ENCODE measurements at places on chromosomes 12 and 14.
A peak's percentile ranks its signal among the peaks of the same experiment; 100 is the strongest.

- no peak for DNase-seq
These were observed 91.9 kb downstream of the AACS start for GRCh38 chr12:125157177-125157576.

- peak; percentile 60 for DNase-seq
These were observed 127.4 kb upstream of the ARHGAP5 start for GRCh38 chr14:31949709-31950108.

DNA sequence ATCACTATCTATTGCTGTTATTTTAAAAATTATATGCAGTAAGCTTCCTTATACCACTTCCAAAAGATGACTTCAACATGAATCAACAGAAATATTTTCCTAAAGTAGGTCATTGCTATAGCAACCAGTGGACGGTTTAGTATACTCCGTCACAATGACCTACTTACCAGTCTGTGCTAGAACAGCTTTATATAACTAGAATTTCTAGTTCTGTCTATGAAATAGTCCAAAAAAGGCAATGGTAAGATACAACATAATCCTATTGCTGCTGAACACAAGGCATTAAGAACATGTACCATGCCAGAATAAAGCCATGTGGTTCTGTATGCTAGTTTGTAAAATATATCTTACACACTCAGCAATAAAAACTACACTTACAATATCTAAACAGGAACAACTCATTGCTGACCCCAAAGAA is 40.7 kb upstream of the MTERF2 start:
- peak; percentile 97 for DNase-seq

DNA sequence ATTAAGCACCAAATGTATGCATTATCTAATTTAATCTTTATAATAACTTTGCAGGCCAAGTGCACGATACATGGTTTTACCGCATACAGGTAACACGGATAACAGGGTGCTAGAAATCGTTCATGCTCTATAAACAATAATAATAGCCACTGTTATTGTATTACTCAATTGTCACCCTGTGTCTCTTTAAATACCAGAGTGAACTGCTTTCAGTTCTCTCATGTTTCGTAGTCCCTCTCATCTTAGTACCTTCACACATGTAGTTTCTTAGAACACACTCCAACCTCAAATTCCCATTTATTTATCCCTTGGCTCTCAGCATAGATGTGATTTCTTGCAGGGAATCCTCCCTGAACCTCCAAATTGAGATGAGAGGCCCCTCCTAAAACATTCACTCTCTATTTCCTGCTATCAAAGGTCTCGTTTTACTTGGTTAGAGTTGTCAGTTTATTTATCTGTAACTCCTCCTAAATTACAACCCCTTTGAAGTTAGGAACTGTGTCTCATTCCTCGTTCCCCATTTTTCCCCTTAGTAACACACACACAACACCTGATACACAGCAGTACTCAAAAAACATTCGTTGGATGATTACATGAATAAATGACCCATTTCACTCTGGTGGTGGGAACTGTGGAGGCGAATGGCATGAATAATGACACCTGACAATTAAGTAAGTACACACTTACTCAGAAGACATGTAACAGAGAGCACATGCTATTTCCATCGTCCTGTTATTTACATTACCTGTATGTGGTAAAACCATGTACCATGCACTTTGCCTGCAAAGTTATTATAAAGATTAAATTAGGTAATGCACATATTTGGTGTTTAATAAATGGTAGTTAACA is 134.6 kb downstream of the BTG1 start:
- DNase-seq: no peak

- DNase-seq: no peak
These were observed at the start of gene KRT85 for GRCh38 chr12:52366738-52367485. KRT85 (minus strand) TSS chr12:52367481; CDS start chr12:52367405, 76 bp downstream.

DNA sequence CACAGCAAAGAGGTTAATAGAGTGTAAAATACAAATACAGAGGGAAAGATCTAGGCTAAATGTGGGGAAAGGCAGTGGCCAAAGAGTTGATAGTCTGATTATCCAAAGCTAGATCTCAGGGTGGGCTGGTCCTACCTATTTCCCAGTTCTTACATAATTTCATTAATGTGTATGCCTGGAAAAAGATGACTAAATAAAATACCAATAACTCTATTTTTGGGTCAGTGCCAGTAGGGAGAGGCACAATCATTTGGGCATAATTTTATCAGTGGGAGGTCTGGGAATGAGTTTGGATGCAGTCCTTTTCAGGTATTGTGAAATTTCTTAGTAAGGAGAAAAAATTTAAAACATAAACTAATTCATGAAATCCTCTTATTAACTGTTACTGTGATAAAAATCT is 30.6 kb upstream of the CLEC14A start:
- DNase-seq: no peak

GRCh38 chr12:65675141-65675621 is 149.1 kb upstream of the HMGA2 start:
- DNase-seq: no peak

GRCh38 chr14:70006699-70007098 is 127.5 kb downstream of the SMOC1 start:
- DNase-seq: no peak

- DNase-seq: no peak
These were observed 68.7 kb upstream of the STXBP6 start for GRCh38 chr14:25118671-25119070.

DNA sequence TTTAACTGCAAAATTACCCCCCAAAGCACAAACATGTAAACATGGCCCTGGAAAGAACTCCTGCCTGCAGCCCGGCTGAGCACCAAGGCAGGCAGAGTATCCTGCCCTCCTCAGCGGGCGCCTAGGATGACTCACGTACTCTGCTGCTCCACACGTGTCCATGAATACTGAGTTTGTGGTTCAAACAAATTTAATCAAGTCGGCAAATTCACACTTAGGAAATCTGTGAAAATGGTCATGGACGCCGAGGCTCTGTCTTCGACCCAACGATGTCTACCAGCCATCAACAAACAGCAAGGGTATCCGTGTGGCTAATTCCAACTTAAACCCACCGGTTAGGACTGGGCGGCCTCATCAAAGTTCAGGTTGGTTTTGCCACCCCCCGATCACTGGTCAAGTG is 25.5 kb downstream of the GOLGA3 start:
- no peak for DNase-seq

DNA sequence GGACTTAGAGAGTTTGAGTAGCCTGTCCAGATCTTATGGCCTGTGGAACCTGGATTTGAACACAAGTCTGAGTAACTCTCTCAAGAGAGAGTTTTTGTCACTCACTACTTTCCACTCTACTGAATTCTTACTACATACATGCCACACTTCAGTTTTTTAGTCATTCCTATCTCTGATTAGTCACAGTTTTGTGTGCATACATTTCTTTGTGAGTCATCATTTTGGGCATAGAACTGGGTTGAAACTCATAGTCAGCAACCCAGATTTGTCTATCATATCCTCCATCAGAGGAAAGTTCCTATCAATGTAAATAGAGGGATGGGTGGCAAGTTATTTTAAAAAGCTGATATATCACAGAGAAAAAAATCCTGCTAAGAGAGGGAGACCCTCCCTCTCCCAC is 42.9 kb downstream of the FLRT2 start:
- peak; percentile 87 for DNase-seq

DNA sequence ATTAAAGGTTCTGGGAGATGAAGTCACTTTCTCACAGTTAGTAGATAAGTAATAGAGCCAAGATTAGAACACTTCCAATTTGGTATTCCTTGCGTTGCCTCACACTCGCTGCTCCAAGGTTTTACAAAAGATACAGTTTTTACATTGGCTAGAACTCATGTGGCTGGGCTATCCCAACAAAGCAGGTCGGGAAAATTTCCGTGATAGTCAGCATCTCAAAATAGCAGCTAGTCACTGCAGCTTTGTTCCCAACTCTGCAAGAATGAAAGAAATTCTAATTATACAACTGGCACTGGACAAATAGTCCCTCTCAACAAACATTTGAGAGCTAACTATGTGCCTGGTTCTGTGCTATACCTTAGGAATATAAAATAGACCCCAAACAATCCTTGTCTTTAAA is 24.6 kb upstream of the PPP1R12A start:
- DNase-seq: no peak

DNA sequence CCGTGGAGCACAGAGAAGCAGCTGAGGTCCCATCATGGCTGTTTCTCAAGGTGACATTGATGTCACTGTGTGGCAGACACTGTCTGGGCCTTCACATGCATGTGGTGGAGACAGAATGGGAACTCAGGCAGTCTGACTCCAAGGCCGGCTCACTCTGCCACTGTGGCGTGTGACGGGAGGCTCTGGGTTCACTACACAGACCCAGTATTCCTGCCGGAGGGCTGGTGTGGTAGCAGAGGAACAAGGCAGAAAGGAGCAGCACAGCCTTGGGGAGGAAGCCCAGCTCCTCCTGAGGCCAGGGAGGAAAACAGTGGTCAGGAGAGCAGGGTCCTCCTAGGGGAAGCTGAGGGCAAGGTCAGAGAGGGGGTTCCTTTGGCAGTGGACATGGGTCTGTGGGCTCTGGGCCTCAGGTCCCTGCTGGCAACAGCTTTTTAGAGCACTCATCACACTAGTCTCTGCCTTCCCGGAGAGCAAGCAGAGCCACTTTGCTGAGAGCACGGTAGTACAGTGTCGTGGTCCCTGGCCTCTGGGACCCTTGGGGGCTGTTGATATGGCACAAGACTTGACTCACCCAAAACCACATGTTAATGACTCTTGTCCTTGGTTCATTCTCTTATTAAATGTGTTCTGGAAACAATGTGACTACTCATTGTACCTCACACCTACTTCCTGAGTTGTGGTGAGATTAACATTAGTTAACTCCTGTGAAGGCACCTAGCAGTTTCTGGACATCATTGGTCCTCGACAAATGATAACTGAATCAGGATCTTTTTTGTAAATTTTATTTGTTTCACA is 21.3 kb downstream of the DCAF4 start:
- DNase-seq: peak; percentile 64

DNA sequence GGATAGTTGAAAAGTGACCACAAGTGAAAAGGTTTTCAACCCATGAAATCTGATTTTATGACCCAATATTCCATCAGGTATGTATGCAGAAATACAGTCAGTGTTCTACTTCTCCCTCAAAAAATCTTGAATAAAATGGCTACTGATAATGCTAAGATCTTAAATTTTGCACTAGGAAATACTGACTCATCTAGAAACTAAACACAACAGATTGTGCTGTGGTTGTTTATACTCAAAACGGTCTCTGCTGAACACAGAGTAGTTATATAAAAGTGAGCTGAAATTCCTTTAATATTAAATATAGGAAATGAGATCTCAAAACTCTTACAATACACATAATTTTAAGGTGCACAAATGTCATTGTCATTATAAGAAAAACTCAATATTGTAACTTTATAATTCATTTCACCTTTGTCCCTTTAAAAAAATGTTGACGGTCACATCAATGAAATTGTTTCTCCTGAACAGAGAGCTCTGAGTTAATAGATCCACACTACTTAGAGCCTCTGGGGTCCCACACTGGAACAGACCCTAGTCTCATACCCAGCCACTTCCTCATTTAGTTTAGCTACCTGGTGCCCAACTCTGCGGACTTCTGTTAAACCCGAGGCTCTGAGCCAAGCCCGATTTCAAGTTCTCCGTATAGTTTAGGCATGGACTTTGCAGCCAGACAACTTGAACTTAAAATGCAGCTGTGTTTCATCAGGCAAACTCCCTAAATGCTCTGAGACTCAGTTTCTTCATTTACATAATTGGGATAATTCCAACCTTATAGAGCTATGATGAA is 9.3 kb downstream of the COCH start:
- DNase-seq: no peak

DNA sequence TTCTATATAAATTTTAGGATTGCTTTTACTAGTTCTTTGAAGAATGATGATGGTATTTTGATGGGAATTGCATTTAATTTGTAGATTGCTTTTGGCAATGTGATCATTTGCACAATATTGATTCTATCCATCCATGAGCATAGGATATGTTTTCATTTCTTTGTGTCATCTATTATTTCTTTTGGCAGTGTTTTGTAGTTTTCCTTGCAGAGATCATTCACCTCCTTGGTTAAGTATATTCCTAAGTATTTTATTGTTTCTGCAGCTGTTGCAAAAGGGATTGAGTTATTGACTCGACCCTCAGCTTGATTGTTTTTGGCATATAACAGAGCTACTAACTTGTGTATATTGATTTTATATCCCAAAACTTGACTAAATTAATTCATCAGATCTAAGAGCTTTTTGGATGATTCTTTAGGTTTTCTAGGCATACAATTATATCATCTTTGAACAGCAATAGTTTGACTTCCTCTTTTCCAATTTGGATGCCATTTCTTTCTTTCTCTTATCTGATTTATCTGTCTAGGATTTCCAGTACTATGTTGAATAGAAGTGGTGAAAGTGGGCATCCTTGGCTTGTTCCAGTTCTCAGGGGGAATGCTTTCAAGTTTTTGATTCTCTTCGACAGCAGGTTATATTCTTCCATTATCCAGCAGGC is 668.1 kb downstream of the SLC16A7 start:
- no peak for DNase-seq

DNA sequence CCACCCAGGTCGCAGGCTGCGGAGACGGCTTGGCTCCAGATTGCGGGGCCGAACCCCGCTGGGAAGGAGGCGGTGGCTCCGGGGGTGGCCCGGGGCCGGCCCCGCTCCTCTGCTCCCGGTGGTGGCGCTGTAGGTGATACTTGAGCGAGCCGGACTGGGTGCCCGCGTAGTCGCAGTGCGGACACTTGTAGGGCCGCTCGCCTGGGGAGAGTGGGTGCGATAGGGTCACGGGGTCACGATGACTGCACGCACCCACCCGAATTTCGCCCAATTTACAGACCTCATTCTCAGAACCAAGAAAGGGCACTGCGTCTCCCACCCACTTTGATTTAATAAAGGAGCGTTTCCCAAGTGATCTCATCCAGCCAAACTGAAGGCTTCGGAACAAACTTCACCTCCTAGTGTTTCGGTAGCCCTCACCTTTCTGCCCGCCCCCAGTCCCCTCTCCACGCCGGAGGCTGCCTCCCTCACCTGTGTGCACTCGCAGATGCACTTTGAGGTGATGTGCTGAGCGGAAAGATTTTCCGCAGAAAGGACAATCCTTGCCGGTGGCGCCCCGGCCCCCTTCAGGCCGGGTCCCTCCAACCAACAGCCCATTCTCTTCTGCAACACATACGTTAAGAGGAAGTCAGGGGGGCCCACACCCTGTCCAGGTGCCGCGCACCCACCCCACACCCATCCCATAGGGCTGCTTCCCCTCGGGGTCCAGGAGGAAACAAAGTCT is 7.4 kb downstream of the ZNF219 start:
- no peak for DNase-seq

- DNase-seq: no peak
These were observed 283.3 kb downstream of the ATP23 start for GRCh38 chr12:58224536-58225105.

- no peak for DNase-seq
These were observed 121.5 kb downstream of the CAPZA3 start for GRCh38 chr12:18859400-18859799.

GRCh38 chr12:12474471-12474928 is 88.2 kb downstream of the DUSP16 start:
- no peak for DNase-seq

GRCh38 chr12:49823350-49823749 is 4.9 kb downstream of the NCKAP5L start:
- no peak for DNase-seq

- no peak for DNase-seq
These were observed 79.8 kb downstream of the PRORP start for GRCh38 chr14:35202195-35202594.
